Type B pancreatic cell (in vitro differentiated cells): ENCODE measurements at places on chromosomes 2 and 18. TPM values are rescaled to one million over a fixed set of nuclear protein-coding genes. Genes with fewer than 3 reads are reported as not detected.

APOB gene
- total RNA-seq = 19.6 and 70.3 TPM in 2 replicates

SYT4 gene
- 10.0 and 20.5 TPM in 2 replicates for total RNA-seq

HADHA gene
- 125 and 137 TPM in 2 replicates for total RNA-seq

ATP6V1B1 gene
- 6.3 and 8.6 TPM in 2 replicates for total RNA-seq

UBR3 gene
- total RNA-seq = 32.5 and 34.4 TPM in 2 replicates

ASPRV1 gene
- 0.67 and 1.3 TPM in 2 replicates for total RNA-seq

DNA sequence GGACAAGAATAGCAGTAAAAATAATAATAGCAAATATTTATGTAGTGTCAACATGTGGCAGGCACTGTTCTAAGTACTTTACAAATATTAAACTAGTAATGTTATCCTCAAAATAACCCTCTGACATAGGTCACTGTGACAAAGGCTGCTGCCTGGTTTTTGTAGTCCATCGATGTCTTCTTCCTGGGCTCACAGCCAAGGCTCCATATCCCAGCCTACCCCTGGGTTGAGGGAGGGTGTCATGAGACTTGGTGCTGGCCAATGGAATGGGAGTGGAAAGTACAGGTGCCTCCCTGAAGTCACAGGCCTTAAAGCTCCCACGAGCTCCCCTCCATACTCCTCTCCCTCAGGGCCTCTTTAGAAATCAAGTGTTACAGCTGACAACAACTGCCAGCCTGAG, 159.3 kb downstream of the CYRIA start:
- no peak for DNase-seq
- no peaks in the 10 kb centered on the region for H3K36me3 ChIP-seq
- H3K4me1 ChIP-seq = peaks cover 20% of the 10 kb centered on the region
- H3K4me3 ChIP-seq = no peak overlapping the region
- H3K27ac ChIP-seq = no peak overlapping the region

- peaks cover 2% of the 10 kb centered on the region for H3K27me3 ChIP-seq
- H3K36me3 ChIP-seq = no peaks in the 10 kb centered on the region
- H3K4me3 ChIP-seq = no peak overlapping the region
- no peaks in the 10 kb centered on the region for H3K4me1 ChIP-seq
- no peak for DNase-seq
Measured at GRCh38 chr2:227881866-227882517, 10.6 kb downstream of the DAW1 start.

GRCh38 chr18:63970809-63971205, 926 bp downstream of the SERPINB8 start:
- H3K36me3 ChIP-seq = peaks cover 4% of the 10 kb centered on the region
- peak overlapping the region; percentile 98 for H3K27ac ChIP-seq
- H3K27me3 ChIP-seq = no peaks in the 10 kb centered on the region
- peak overlapping the region; percentile 97 for H3K4me3 ChIP-seq

GRCh38 chr2:107804608-107805498, 21.8 kb upstream of the RGPD4 start:
- H3K36me3 ChIP-seq = no peaks in the 10 kb centered on the region
- H3K27ac ChIP-seq = no peak overlapping the region
- H3K4me3 ChIP-seq = no peak overlapping the region
- H3K4me1 ChIP-seq = peaks cover 12% of the 10 kb centered on the region
- peaks cover 6% of the 10 kb centered on the region for H3K27me3 ChIP-seq

GRCh38 chr2:55454121-55454520, 34.5 kb upstream of the CCDC88A start:
- H3K4me3 ChIP-seq = no peak overlapping the region
- no peak overlapping the region for H3K27ac ChIP-seq
- no peak for DNase-seq
- H3K4me1 ChIP-seq = peaks cover 5% of the 10 kb centered on the region
- no peaks in the 10 kb centered on the region for H3K27me3 ChIP-seq

GRCh38 chr2:203025592-203025991, 10.9 kb downstream of the NBEAL1 start:
- no peak for DNase-seq
- H3K36me3 ChIP-seq = peaks cover 6% of the 10 kb centered on the region
- no peaks in the 10 kb centered on the region for H3K27me3 ChIP-seq
- H3K4me3 ChIP-seq = no peak overlapping the region
- H3K27ac ChIP-seq = no peak overlapping the region

DNA sequence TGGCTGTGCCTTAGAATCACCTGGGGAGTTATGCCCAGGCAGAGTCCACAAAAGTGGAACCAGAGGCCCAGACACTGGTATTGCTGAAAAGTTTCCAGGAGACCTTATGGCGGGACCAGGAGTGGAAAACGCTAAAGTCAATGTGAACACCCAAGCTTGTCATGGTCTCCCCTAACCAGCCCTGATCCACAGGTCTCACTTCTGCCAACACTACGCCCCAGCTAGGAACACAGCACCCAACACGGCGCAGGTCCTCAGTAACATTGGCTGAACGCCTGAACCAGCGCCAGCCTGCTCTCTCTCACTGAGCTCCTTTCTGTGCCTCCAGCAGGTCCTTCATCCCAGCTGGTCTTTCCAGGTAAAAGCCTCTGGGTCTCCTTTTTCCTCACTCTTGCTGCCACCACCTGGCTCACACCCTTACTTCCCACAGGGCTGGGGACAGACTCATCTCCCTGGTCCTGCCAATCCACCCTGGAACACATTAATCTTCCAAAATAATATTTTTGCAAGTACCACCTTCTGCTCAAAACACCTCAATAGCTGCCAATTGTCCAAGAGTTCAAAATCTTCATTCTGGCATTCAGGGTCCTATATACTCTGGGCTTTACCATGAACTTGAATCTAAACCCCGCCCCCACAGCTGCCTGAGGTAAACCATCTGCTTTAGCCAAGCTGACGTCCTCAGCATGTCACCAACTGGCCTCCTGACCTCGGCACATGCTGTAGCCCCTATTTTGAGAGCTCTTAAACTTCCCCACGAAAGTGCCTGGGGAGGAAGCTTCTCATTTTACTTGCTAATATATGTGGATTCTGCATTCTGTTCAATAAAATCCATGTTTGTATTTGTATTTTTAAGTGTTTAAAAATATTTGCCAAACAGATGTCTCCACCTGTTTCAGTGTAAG, 34.6 kb downstream of the ADCY3 start:
- no peaks in the 10 kb centered on the region for H3K4me1 ChIP-seq
- no peak for DNase-seq
- no peak overlapping the region for H3K27ac ChIP-seq
- H3K27me3 ChIP-seq = no peaks in the 10 kb centered on the region

DNA sequence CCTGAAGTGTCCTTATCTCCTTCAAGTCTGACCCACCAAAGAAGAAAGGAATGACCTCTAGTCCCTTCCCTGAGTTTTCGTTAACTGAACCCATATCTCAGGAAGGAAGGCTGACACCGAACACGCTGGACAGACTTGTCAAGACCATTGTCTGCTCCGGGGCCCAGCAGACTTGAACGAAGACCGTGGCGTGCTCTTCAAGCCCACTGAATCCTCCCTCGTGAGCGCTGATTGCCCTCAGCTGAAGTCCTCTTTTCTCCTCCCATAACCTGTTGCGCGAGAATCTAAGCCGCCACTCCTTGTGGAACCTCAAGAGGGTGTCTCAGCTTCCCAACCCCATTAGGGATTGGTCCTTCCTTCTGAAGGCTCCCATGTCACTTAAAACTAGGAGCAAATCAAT, 634 bp upstream of the CNDP1 start:
- no peak for DNase-seq
- H3K27me3 ChIP-seq = no peaks in the 10 kb centered on the region
- peaks cover 4% of the 10 kb centered on the region for H3K4me1 ChIP-seq
- no peak overlapping the region for H3K27ac ChIP-seq

DNA sequence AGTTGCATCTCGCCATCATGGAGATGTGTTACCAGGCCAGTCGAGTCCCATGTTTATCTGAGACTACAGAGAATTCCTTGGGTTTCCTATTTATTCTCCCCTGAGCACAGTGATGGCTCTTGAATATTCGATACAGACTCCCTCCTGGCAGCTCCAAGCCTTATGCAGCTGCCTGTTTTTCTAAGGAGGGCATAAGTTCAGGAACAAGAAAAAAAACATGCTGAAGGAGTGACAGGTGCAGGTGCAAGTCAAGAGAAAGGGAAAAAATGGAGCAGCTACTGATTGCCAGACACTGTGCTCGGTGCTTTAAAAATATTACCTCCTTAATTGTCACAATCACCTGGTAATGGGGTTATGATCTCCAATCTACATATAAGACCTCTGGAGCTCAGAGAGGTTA, 177.2 kb upstream of the DPP10 start:
- H3K36me3 ChIP-seq = no peaks in the 10 kb centered on the region
- DNase-seq = no peak
- H3K27me3 ChIP-seq = no peaks in the 10 kb centered on the region
- H3K4me3 ChIP-seq = no peak overlapping the region
- H3K27ac ChIP-seq = no peak overlapping the region

DNA sequence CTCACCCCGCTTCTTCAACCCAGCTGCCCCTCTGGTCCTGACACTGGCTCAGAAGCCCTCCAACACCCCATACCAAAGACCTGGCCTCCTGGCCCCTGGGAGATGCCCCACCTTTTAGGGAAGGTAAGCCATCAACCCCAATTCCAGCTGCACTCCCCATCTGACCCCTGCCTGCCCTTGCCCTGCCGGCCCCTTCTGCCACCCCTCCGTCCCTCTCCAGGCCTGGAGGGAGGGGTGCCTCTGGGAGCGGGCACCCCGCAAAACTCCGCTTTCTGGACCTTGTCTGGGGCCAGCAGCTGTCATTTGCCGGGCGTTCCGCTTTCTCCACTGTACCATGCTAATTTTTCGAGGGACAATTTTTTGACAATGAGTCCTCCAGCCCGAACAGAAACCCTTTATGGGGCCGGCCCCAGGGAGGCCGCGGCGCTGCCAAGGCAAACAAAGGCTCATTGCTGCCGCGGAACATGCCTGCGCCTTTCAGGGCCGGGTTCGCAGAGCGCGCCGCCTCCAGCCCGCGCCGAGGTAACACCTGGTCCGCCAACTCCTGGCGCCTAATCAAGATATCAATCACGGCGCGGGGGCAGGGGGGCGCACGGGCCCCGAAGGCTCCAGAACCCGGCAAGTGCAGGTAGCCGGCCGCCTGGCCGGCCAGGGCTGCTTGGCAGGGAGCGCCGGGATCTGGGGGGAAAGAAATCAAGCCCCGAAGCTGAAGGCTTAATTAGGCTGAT, 96.0 kb downstream of the INHBB start:
- peaks cover 55% of the 10 kb centered on the region for H3K27me3 ChIP-seq
- H3K27ac ChIP-seq = peak overlapping the region; percentile 40
- peak overlapping the region; percentile 91 for H3K4me3 ChIP-seq
- no peaks in the 10 kb centered on the region for H3K36me3 ChIP-seq

DNA sequence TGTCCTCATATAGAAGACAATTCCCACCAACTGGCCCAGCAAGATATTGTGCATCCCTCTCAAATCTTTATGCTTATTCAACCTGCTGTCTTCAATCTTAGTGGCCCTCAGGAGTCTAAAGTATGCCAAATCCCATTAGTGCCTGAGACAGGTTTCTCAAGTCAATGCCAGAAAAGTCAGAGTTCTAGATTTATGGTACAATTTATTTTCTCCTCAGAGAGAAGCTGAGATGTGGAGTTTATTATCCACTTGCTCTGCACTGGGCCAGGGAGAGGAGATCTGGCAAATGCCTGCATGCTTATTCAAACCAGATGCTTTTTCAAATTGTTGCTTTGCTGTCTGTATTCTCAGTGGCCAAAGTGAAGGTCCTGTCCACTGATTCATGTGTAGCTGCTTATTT, 825.2 kb downstream of the METTL4 start:
- no peaks in the 10 kb centered on the region for H3K4me1 ChIP-seq
- H3K27ac ChIP-seq = no peak overlapping the region
- H3K36me3 ChIP-seq = no peaks in the 10 kb centered on the region
- H3K4me3 ChIP-seq = no peak overlapping the region
- DNase-seq = no peak
- H3K27me3 ChIP-seq = peaks cover 3% of the 10 kb centered on the region
